ENCODE measurements at places on chromosomes 3 and 15.

DNA sequence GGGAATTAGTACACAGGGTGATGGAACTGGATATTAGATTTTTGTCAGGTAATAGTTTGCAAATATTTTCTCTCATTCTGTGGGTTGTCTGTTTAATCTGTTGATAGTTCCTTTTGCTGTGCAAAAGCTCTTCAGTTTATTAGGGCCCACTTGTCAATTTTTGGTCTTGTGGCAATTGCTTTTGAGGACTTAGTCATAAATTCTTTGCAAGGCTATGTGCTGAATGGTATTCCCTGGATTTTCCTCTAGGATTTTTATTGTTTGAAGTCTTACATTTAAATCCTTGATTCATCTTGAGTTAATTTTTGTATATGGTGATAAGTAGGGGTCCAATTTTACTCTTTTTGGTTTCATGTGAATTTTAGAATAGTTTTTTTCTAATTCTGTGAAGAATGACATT lies 111.3 kb downstream of the ARRDC4 start:
- no peak for DNase-seq

DNA sequence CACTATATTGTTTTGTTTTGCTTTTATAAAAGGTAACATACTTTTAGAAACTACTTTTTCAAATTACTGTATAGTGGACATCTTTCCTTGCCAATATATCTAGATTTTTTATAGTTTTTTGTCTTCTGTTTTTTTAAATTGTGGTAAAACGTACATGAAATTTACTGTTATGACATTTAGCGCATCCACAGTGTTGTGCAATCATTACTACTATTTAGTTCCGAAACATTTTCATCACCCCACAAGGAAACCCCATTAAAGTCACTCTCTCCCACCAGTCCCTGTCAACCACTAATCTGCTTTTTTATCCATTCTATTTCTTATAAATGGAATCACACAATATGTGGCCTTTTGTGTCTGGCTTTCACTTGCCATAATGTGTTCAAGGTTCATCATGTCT lies 54.8 kb downstream of the TMEM266 start:
- no peak for DNase-seq

GRCh38 chr3:192364316-192364715 lies 363.0 kb downstream of the FGF12 start:
- no peak for DNase-seq

- no peak for DNase-seq
Observed at GRCh38 chr3:134378818-134379217, 4.6 kb upstream of the AMOTL2 start.

- no peak for DNase-seq
Observed at GRCh38 chr3:143314251-143315093, 194.9 kb downstream of the CHST2 start.

GRCh38 chr3:182180654-182181385 lies 469.1 kb downstream of the SOX2 start:
- DNase-seq = no peak

DNA sequence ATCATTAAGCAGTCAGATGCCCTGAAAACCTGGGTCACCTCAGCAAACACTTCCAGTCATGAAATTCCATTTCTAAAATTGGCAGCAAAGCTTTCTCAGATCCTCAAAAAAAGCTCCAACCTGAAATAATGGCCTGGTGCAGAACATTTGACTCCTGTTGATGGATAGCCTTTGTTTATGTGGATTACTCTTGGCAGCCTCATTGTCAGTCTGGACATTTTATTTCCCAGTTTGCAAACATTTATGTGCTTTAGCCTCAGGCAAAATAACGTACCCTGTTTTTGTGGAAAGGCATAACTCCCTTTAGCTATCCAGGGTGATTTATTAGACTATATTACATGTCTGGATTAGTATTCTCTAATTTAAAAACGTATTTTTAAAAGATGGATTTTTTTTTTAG lies 53.9 kb downstream of the PXYLP1 start:
- DNase-seq = no peak

GRCh38 chr15:86087808-86088207 lies 8.1 kb downstream of the AGBL1 start:
- no peak for DNase-seq

DNA sequence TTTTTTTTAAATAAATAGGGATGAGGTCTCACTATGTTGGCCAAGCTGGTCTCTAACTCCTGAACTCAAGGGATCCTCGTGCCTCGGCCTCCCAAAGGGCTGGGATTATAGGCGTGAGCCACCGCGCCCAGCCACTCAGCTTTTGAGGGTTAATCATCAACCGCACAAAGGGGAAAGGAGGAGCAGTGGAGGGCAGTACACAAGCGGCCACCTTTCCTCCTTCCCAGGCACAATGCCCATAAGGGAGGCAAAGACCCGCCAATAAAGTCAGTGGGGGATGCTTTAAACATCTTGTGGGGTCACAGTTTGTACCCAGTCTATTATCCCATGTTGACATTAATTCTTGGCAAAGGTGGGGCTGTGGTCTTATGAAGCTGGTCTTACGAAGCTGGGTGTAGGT lies 32.4 kb downstream of the EHD4 start:
- no peak for DNase-seq

GRCh38 chr3:105513042-105513441 lies 146.3 kb downstream of the ALCAM start:
- DNase-seq = no peak

- DNase-seq = no peak
Observed at GRCh38 chr3:129313415-129313664, 34.7 kb downstream of the HMCES start.

DNA sequence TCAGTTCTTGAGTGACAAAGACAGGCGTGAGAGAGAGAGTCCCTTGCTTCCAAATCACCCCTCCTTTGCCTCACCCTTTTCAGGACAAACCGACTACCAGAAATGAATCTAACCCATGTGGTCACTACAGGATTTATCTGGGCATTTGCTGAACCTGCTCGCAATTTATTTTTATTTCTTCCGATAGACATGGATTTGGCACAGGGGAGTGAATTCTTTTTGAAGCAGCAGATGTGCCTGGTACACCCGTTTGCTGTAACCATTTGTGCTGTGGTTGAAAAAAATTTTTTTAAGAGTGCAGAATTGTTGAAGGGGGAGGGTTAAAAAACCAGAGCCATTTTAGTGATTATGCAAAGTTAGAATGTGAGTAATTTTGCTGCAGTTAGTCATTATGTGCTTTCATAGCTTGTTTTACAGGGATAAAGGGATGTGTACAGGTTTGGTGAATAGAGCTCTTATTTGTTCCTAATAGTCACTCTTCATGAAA lies 442.0 kb downstream of the LPP start:
- no peak for DNase-seq

GRCh38 chr3:119395923-119396358 lies 67.5 kb downstream of the TMEM39A start:
- DNase-seq = no peak

- no peak for DNase-seq
Observed at GRCh38 chr3:115828401-115828800, 205.1 kb downstream of the GAP43 start.

DNA sequence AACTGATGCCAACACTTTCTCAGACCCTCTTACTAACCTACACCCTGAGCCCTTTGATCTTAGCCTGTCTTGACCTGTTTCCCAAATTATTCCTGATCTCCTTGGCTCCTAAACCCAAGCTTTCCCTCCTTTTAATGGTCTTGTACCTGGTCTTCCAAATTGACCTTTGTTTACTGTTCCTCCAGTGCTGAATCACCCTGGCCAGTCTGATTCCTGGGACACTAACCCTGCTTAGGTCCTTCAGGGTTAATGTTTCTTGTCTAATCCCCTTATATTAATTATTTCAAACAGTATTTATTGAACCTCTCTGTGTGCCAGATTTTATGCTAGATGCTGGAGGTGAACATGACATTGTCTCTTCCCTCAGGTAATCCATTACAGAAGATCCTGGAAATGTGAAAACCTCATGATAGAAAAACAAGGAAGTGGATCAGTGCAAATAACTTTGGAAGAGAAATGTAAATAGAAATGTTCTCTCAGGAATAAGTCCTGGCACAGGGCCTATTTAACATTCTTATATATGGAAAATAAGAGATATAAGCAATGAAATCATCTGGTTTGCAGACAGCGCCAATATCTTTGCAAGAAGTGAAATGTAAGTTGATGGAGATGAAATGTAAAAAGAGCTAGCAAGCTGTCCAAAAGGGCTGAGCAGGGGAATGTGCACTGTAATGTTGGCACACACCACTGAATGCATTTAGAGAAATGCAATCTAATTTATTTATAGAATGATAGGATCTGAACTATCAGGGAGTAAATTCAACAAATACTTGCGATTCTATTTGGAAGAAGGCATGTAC lies 20.7 kb downstream of the HGD start:
- no peak for DNase-seq

DNA sequence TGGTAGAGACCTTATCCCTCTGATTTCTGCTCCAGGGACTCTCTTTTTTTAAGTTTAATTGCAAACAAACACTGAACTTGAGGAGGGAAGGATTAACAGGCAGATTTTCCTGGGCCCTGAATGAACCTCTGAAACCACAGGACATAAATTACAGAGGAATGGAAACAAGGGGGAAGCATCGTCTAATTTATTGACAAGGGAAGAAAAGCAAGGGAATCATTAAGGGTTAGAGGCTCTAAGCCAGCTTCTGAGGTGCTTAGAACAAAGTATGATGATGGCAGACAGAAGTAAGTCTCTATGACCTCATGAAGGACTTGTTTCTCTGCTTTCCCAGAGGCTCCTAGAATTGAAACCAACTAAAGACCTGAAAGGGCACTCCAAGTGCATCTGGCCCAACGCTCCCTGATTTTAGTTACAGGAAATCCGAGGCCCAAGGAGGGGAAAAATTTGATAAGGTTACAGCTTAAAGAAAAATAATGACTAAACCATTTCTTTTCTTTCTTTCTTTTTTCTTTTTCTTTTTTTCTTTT lies 244.7 kb upstream of the NR2E3 start:
- no peak for DNase-seq

DNA sequence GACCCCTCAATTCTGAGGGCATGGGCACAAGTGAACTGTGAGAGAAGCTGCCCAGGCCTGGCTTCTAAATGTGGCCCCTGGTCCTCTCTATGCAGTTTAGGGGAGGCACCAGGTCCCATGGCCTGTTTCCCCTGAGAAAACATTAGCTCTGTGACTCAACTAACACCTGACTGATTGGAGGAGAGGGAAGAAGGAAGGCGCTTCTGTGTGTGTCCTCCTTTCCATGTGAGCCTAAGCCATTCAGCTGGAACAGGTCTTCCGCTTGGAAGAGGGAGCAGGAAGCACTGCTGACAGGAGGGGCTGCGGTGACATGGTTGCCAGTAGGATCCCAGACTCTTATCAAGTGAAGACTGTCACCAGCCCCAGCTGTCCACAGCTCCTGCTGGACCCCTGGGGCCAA lies 79.5 kb downstream of the MYLK start:
- no peak for DNase-seq

GRCh38 chr15:85878828-85879225 lies 84.1 kb upstream of the KLHL25 start:
- no peak for DNase-seq

DNA sequence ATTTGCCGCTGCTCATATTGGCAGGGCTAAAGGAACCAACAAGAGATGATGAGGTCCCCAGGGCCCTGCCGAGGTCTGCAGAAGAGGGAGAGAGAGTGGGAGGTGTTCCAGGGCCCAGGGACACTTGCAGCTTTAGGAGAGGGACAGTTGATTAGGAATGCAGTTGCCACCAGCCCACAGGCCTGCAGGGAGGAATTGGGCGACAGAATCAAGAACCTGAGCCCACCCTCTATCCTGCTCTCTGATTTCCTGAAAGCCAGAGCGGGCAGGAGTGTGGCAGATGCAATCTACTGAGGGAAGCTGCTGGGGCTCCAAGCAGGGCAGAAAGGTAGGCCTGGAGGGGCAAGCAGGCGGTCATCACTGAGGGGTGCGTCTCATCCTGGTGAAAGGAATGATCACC lies 12.1 kb upstream of the PRR23E start:
- no peak for DNase-seq

DNA sequence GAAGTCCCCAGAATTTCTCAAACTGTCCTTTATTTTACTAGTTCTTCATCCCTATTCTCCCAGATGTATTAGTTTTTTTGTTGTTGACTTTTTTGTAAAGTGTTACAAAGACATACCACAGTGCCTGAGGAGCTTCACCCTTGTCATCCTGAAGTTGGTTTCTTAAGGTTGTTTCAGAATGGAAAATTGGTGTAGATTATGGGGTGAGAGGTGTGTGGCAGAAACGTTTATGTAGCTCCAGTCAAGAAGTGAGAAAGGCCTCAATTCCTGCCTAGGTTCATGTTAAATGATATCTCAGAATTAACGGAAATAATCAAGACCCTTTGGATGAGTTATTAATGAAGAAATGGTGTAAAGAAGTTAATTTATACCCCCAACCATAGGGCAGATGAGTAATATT lies 6.8 kb downstream of the EDEM1 start:
- no peak for DNase-seq

DNA sequence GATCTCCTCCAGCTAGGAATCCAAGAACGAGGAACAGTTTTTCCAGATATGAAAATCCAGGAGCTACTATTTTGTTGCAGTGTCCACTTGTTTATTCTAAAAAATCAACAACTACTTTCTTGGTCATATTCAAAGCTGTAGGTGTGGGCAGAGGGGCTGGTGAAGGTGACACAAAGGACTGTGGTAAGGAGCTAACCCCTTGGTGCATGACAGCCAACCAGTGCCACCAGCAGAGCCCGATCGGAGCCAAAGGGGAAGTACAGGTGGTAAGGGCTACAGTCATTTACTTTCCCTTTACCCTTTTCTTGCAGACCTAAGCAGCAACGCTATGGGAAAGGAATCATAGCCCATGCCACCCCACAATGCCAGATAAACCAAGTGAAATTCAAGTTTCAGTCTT lies 30.7 kb downstream of the PLA1A start:
- no peak for DNase-seq

DNA sequence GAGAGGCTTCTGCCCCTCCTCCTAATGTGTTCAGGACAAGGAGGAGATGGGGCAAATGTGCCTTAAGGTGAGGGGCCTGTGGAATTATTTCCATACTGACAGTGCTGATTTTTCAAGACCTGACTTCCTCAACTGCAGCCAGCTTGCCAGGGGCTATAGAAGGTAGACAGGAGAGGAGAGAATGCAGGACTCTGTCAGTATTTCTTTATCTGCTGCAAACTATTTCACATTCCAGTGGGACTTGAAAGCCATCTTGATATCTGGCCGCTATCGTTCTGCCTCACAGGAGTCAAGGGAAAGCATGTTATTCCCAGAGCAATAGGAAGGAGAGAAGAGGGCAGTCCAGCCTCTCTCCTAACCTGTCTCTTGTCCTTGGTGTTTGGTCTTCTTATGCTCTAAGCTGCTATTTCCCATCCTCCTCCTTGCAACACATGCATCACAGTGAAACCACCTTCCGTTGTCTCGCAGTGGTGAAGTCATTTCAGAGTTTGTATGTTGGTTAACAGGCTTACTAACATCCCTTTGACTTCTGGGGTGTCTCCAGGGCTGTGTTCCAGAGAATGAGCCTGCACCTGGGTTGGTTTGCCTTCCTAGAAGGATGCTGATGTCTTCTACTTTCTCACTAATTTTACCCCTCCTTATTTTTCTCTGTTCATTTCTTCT lies 95.1 kb upstream of the MRPS22 start:
- no peak for DNase-seq

GRCh38 chr3:14411988-14412387 lies 9.6 kb downstream of the SLC6A6 start:
- DNase-seq = peak; percentile 54

- DNase-seq = no peak
Observed at GRCh38 chr3:111164621-111165020, 93.0 kb downstream of the NECTIN3 start.
